ENCODE measurements at places on chromosomes 16 and 17.
A peak's percentile ranks its signal among the peaks of the same experiment; 100 is the strongest.

- DNase-seq: no peak
These were observed 182.4 kb downstream of the DNAH9 start for GRCh38 chr17:11780621-11781020.

DNA sequence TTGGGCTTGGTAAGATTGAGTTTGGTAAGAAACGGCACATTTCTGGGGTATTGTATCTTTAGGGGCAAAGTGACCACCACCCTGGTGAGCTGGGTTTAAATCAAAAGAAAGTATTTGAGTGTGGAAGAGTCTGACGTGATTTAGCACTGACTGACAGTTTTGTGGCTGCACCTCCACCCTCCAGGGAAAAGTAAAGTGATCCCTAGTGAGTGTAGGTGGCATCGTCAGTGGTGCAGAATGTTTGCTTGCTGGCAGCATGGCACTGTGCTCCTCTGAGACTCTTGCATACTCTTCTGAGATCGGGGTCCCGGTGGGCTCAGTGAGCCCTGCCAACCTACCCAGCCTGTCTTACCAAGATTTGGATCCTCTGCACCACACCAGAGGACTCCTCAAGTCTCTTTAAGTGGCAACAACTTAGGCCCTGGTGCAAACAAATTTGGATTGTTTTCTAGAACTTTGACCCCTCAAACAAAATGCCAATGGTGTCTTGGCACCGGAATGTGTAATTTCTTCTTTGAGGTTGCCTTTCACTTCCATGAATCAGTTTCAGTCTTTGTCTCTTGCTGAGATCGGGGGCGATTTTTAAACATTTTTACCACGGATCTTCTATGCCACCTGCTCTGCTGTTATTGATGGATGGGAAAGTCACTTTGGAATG is 2.8 kb downstream of the PRKCB start:
- no peak for DNase-seq

GRCh38 chr16:48885471-48885870 is 275.5 kb upstream of the N4BP1 start:
- no peak for DNase-seq

DNA sequence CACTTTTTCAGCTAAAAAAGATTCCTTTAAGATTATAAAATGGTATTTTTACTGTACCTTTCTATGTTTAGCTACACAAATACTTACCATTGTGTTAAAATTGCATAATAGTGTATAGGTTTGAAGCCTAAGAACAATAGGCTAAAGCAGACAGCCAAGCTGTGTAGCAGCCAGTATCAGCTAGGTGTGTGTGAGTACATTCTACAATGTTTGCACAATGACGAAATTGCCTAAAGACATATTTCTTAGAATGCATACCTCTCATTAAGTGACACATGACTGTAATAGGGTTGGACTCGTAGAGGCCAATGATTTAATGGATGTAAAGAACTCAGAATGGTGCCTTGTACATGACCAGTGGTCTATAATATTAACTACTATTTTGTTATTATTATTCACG is 1.9 kb upstream of the MT1B start:
- no peak for DNase-seq

DNA sequence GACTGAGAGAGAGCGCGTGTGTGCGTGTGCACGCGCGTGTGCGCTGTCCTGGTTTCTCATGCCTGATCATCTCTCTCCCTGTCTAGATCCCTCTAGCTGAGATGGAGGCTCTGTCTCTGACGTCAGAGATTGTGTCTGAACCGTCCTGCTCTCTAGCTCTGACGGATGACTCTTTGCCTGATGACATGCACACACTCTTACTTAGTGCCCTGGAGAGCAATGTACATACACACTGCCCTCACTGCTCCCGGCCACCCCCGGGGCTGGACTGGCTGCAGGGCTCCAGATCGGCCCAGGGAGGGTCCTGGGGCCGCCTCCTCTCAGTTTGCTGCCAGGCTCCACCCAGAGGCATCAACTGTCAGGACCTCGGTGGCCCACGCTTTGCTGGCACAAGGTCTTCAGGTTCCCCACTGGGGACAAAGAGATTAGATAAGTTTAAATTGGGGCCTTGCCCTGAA is 13.1 kb upstream of the ABCC3 start:
- DNase-seq: no peak

- no peak for DNase-seq
These were observed 14.1 kb downstream of the MYO1C start for GRCh38 chr17:1478418-1478817.

- DNase-seq: no peak
These were observed 3.1 kb upstream of the PERCC1 start for GRCh38 chr16:1427473-1428461.

GRCh38 chr17:28147017-28147416 is 104.5 kb downstream of the NLK start:
- DNase-seq: no peak

- DNase-seq: no peak
These were observed 39.7 kb downstream of the ABCC6 start for GRCh38 chr16:16183562-16183961.

GRCh38 chr17:51857052-51857597 is 301.4 kb downstream of the CA10 start:
- DNase-seq: no peak

GRCh38 chr16:81709016-81709900 is 69.8 kb upstream of the PLCG2 start:
- DNase-seq: no peak

- DNase-seq: no peak
These were observed 491 bp downstream of the IST1 start for GRCh38 chr16:71895679-71896365.

GRCh38 chr17:1058423-1059130 is 61.6 kb downstream of the TIMM22 start:
- peak; percentile 54 for DNase-seq

GRCh38 chr17:43665084-43665936 is 3.6 kb upstream of the MEOX1 start:
- no peak for DNase-seq

DNA sequence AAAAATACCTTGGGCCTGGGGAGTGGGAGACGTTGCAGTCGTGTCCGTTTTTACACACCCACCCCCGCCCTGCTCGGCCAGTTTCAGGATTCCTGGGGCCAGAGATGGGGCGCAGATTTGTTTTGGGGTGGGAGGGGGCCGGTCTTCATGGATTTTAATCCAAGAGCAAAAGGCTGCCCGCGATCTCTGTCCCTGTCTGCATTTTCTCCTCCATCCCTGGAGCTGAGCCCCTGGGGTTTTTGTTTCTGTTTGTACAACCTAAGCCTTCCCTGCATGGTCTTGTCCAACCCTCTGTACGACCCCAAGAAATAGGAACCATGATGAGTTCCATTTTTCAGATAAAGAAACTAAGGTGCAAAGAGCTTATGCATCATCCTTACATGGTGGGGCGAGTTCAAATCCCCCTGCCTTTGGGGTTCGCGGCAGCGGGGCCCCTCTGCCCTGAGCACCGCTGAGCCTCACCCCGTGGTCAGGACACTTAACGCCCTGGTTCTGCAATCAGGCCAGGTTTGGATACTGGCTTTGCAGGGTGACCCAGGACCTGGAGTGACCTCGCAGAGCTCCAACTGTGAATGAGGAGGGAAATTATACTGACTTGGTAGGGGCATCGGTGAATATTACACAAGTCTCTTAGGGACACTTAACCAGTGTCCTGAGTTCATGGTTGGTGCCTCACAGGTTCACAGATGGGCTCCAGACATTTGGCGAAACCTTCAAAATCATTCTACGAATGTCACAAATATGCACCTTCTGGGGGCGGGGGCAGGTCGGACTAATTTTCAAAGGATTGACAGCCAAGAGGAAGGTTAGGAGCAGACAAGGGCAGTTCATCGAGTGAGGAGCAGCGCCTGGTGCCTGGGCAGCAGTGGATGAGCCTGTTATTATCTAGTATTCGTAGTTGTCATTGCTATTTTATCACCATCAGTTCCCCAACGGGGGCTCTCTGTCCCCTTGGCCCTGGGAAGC is 4.1 kb upstream of the FOXF1 start:
- DNase-seq: no peak

DNA sequence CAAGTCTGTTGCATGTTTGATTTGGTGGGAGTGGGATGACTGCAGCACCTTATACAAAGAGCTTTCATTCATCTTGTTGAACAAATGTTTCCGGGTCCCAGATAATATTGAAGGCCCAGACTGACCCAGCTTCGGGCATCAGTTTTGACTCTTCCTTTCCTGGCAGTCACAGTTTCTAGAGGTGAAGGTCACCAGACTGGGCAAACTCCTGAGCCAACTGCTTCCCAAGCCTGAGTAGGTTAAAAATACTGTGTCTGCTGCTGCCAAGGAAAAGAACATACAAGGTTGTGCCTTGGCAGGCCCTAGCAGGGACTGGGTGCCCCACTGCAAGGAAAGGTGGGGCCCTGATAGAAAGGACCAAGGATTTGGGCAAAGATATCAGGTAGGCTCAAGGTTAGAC is 4.5 kb downstream of the BCKDK start:
- no peak for DNase-seq

GRCh38 chr17:64773836-64774761 is 112.0 kb upstream of the SMURF2 start:
- peak; percentile 63 for DNase-seq

Measured in T1000 (cell line).